ENCODE measurements at places on chromosomes 13 and 19.

- DNase-seq, result no peak
These were observed 45.4 kb downstream of the ZIC5 start for GRCh38 chr13:99926014-99926731.

DNA sequence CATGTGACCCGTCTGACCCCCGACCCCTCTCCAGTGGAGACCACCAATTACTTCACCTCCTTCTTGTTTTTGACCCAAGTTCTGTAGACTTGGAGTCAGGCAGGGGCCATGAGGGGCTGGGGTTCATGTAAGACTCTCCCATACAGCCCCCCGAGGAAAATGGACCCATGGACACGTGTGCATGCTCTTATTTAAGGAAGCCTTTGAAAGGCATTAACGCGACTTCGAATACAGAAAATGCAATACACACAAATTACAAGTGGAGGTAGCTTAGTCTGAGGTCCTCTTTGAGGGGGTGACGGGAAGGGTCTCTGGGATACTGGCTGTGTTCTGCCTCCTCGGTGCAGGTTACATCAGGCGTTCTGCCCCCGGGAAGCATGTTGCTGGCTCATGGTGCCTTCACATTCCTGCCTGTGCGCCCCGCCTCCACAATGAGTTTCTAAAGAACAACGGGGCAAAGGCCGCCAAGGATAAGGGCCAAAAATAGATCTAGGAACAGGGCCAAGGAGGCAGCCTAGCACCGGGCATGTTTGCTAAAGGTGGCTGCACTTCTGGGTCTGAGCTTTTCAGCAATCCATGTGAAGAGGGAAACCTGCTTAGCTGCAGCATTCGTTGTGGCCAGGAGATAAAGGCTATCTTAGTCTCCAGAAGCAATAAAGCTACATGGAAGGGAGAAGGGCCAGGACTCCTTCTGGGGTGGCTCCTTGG is 54.5 kb downstream of the RAB20 start:
- no peak for DNase-seq

DNA sequence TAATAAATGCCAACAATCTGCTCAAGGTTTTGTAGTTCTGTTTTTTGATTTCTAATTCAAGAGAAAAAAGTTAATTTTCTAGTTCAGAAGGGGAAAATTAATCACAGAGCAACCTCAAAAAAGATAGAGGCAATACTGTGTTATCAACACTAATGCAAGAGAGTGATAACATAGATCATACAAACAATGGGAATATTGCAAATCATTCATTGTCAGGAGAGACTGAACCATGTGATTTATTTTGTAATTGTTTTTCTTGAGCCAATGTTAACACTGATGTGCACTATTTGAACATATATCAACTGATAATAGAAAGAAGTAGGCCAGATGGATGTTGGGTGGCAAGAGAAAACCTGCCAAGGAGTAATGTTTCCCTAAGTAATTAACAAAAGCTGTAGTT is 19.9 kb downstream of the PCDH9 start:
- DNase-seq, result no peak

DNA sequence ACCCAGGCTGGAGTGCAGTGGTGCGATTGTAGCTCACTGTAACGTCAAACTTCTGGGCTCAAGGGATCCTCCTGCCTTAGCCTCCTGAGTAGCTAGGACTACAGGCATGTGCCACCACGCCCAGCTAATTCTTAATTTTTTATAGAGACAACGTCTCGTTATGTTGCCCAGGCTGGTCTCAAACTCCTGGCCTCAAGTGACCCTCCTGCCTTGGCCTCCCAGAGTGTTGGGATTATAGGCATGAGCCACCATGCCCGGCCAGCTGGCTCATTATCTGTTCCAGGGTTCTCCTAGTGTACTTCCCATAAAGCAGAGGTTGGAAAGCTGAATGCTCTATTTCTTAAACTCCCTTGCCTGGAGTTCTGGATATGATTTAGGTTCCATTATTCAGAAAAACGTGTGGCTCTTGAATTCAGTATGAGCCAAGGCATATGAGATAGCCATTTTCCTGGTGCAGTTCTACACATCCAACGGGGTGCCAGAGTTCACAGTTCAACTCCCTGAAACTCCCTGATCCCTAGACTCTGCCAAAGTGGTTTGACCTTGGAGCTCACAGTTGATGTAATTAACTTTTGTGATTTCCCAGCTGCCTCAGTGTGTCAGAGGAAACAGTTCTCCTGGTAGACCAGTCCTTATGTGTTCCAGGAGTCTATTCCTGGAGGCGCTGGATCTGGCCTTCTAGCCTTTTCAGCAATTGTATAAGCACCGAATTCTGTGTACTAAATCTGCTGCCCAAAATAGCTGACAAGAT is 21.6 kb downstream of the GPR183 start:
- DNase-seq, result no peak

DNA sequence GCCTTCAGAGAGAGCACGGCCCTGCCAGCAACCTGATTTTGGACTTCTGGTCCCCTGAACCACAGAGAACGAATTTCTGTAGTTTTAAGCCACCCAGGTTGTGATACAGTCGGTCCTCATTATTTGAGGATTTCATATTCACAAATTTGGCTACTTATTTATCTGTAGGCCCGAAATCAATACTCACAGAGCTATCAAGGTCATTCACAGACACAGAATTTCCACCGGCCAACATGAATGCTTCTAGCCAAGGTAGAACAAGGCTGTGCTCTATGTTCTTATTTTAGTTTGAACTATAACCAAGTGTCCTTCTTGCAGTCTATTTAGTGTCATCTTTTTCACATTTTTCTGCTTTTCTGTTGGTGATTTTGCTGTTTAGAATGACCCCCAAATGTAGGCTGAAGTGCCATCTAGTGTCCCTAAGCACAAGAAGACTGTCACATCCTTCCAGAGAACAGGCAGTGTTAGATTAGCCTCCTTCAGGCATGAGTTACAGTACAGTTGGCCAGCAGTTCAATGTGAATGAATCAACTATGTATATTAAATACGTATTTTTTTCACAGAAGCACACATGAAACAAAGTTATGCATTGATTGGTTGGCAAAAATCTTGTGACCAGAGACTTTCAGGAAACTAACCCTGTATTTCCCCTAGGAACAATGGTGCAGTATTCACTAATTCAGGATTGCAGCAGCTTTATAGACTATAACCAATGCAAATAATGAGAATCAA is 63.5 kb downstream of the C13orf42 start:
- no peak for DNase-seq

DNA sequence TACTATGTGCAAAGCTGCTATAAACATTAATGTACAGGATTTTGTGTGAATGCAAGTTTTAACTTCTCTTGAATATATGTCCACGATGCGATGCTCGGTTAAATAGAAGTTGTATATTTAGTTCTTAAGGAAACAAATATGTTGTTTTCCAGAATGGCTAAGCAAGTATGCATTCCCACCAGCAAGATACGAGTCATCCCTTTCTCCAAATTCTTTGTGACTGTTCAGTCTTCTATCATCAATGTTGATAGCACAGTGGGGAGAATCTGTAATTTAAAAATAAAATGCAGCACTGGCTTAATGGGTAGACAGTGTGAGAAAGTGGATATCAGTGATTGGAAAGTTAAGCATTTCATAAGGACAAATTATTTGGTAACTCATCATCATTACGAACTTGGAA is 1340.8 kb downstream of the PCDH9 start:
- no peak for DNase-seq

GRCh38 chr13:18951412-18951811 is 230.2 kb downstream of the TUBA3C start:
- DNase-seq, result no peak

- no peak for DNase-seq
These were observed 263.1 kb downstream of the FGF14 start for GRCh38 chr13:102138635-102139190.

GRCh38 chr19:7985481-7985911 is 19.9 kb downstream of the ELAVL1 start:
- DNase-seq, result no peak

DNA sequence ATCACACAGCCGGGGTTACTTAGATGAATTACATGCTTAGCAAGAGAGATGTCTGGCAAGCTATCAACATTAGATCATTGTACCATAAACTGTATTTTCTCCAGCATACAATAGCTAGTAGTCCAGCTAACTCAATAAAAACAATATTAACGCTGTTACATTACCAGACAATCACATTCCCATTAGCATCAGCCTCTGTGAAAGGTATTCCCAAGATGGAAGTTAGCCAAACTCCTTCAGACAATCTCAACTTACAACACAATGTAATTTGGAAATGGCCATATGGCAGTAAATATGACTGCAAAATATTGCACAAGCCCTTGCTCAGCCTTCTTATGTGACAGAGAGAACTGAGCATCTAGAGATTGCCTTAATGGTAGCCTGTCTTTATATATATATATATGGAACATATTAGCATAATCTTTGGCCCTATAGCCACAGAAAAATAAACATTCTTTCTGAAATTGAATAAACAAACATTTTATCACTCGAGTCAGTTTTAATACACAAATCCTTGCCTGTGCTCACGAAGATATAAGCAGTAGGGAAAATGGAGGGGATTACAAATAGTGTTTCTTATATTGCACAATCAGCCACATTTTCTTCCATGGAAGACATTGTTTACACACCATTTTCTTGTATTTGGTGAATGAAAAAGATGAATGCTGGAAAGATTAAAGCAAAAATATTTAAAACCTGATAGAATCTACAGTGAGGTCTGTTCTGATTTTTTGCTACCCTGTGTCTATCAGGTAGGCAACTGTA is 1060.5 kb downstream of the DIAPH3 start:
- DNase-seq, result no peak

DNA sequence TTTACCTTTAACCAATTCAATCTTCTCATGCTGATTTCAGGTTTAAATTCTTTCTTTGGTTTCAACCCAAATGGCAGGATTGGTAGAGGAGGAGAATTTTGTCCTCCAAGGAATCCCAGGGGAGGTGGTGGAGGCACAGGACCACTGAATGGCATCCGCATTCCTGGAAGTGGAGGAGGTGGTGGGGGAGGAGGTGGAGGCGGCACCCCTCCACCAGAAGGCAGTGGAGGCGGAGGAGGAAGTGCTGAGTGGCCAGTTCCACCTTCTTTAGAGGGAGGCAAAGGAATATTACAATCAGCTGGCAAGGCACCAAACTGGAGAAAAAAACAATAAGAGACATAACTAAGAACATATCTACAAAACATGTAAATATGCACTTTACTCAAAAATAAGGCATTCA is 192.9 kb downstream of the DIAPH3 start:
- no peak for DNase-seq

DNA sequence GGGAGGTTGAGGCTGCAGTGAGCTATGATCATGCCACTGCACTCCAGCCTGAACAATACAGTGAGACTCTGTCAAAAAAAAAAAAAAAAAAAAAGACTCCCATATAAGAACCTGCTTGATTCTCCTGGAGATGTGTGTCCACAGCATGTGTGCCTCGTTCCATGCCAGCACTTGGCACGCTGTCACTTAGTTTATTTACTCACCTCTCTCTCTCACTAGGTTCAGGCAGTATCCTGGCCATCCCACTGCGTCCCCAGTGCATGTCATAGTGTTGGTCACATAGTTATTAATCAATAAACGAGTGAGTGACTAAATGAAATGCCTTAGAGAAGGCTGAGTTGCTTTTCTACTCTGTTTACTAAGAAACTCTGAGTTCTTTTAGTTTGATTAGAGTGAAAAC is 79.1 kb upstream of the GPR12 start:
- DNase-seq, result no peak

DNA sequence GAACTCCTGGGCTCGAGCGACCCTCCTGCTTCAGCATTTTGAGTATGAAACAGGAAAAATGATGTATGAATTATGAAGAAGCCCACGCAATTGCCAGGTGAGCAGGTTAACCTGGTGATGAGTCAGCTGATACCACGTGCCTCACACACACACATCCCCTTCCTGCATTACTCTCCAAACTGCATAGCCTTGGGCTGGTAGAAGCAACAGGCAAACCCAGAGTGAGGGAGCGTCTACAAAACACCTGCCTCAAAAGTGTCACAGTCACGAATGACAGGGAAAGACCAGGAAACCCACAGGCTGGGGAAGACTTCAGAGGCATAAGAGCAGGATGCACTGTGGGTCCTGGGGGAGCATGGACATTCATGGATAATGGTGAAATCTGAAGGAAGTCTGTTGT is 192.8 kb upstream of the IRS2 start:
- no peak for DNase-seq

DNA sequence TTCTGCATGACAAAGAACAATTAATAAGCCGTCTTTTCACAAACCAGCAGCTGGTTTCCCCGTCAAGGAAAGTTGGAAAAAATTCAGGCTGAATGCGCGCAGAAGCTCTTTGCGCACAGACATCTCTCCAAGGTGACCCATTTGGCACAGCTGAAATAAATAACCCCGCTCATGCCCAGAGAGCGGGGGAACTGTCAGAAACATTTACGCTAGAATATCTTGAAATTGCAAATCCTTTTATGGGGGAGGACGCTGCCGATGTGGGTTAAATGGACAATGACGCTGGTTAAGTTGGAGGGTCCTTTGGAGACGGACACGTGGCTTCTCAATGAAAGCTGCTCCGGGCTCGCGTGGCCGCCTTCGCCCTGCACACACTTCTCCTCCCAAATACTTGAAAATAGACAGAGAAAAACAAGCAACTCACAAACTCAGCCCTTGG is 30.6 kb downstream of the GSX1 start:
- DNase-seq, result no peak

DNA sequence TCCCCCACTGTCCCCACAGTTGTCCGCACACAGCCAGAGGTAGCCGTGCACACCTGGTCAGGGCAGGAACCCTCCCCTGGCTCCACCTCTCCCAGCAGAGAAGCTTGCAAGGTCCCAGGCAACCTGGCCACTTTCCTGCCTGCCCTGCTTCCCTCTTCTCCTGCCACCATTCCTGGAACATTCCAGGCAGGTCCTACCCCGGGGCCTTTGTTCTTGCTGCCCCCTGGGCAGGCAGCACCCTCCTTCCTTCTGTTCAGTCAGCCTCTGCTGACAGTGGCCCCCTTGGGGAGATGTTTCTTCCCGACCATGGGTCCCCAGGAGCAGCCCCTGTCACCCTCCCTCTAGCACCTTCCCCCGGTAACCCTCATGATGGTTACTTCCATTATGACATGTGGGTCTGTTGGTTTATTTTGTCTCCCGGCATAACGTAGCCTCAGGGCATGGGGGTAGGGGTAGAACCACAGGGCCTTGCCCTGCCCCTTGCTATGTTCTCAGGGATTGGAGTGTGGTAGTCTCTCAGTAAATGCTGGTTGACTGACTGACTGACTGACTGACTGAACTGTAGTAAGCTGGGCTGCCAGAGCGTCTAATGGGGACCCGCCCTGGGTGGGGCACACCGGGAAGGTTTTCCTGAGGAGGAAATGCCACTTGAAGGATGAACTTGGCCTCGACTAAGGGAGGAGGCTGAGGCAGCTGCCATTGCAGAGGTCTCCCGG is 10.8 kb downstream of the PAK4 start:
- DNase-seq, result no peak

GRCh38 chr13:59880468-59880867 is 283.3 kb downstream of the DIAPH3 start:
- DNase-seq, result no peak

- DNase-seq, result no peak
These were observed 63.3 kb downstream of the MBNL2 start for GRCh38 chr13:97285221-97285955.

GRCh38 chr13:19062801-19063200 is 118.8 kb downstream of the TUBA3C start:
- no peak for DNase-seq

Measured in AG09309 (cell line).